ENCODE measurements at places on chromosomes 1 and 21.

- DNase-seq, result no peak
Observed at GRCh38 chr1:221765527-221765926, 23.6 kb upstream of the DUSP10 start.

DNA sequence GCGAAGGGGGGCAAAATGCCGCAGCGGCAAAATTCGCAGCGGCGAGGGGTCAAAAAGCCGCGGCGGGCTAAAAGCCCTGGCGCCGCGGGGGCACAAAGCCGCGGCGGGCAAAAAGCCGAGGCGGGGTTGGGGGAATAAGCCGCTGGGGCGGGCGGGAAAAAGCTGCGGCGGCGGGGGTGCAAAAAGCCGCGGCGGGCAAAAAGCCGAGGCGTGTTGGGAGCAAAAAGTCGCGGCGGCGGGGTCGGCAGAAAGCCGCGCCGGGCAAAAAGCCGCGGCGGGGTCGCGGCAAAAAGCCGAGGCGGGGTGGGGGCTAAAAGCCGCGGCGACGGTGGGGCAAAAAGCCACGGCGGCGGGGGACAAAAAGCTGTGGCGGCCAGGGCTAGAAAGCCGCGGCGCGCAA is 3902.5 kb downstream of the SRGAP2C start:
- DNase-seq, result no peak

- DNase-seq, result no peak
Observed at GRCh38 chr1:32249831-32250525, 1.1 kb upstream of the LCK start.

DNA sequence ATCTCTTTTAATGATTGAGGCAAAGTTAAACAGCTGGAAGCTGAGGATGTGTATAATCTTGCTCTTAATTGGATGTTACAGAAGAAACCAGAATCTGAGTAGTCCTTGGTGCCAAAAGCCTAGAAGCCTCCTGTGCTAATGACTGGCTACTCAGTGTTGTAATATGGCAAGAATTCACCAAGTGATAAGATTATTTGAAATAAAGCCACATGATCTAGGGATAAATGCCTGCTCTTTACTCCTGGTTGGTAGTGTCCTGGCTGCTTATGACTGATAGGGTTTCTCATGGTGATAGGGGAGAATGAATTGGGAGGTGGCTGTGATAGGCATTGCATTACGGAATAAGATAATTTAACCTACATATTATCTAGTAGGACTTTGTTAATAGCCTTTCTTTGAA is 13.6 kb upstream of the MAB21L3 start:
- no peak for DNase-seq

- no peak for DNase-seq
Observed at GRCh38 chr1:233086961-233087881, 136.8 kb downstream of the NTPCR start.

DNA sequence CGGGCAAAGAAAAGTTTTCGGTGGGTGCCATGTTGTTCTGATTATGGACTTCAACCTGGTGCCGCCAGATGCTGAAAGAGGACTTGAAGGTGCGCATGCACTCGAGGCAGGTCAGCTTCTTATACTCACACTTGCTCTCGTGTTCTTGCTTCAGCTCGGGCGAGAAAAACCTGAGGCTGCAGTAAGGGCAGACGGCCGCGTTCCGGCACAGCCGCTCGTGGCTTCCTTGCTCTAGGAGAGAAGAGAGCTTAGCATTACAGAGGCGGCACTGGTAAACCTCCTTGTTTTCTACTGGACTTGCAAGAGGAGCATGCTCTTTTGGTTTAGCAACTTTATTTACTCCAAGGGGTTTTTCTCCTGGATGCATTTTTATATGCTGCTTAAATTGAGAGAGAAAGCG is 18.5 kb downstream of the ZBTB21 start:
- DNase-seq, result no peak

- DNase-seq, result no peak
Observed at GRCh38 chr1:236858165-236858564, 63.1 kb downstream of the MTR start.

DNA sequence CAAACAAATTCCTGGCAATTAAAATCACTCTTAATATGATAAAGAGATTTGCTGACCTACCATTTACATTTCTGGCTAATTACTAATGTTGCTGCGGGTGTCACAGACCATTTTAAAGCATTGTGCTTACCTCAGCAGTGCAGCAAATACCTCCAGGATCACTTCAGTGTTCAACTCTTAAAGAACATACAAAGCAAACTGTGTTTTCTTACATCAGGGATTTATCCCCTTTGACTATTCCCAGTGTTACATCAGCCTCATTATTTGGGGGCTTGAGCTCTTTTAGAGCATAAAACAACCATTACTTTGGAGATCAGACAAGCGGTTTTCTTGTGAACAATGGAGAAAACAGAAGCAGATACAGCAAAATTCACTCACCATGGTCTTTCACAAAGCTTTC is 185.4 kb downstream of the LYPLAL1 start:
- no peak for DNase-seq

DNA sequence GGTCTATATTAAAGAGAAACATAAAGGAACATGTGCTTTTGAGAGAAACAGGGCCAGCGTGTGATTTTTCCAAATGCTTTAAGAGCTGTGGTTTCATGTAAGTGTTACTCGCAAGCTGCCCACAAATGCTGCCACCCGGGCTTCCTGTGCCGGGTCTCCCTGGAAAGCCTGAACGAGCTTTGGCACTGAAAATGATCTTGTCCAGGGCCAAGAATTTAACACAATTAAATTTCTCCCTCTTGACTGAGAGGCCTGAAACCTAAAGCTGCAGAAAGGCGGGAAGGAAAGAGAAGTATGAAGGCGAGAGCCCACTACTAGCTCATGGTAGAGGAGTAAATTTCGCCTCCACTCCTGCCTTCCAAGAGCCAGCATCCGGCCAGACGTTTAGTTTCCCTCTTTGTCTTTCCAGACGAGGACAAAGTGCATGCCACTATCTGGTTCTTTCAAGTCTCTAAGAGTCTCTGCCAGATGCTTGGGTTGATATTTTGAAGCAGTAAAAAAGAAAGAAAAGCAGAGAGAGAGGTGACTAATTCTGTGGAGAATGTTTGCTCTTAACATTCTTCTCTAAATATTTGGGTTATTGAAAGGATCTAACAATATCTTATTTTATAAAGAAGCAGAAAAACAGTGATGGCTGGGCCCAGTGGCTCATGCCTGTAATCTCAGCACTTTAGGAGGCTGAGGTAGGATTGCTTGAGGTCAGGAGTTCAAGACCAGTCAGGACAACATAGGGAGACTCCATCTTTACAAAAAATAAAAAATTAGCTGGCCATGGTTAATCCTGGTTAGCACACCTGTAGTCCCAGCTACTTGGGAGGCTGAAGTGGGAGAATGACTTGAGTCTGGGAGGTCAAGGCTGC is 100.0 kb upstream of the HNRNPU start:
- no peak for DNase-seq

DNA sequence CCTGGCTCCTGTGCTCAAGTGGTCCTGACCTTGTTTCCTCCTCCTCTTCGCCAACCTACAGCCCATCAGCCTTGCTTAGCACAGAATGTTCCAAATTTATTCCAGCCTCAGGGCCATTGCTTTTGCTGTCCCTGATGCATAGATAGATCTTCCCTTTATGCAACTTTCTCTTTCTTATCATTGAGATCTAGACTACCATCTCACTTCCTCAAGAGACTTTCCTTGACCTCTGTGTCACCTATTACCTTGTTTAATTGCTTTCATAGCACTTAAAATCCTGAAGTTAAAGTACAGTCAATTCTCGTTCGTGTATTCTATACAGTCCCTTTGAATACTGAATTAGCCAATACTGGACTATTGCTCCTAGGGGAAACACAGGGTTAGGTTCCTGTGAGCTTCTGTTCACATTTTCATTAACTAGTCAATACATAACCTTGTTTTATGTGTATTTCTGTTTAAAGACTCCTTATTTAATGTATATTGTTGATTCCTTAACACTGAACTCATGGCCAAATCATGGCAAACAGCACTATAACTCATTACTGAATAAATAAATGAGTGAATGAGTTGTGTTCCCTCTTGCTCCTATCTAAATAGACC is 26.2 kb upstream of the MCOLN3 start:
- DNase-seq, result no peak

DNA sequence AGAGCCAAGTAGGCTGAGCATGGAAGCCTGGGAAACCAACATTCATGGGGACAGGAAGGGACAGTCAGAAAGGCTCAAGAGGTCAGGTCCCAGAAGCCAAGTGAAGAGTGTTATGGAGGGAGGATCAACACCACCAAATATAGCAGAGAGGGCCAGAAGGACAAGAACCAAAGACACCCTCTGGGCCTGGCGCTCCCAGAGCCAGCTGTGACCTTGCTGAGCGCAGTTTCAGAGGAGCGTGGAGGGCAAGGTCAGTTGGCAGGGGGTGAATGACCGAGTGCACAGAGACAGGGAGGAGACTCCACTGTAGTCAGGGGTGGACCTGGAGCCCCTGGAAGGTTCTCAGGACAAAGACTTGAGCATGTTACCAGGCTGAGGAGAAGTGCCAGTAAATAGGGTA is 4.4 kb upstream of the ASCL5 start:
- DNase-seq, result no peak

DNA sequence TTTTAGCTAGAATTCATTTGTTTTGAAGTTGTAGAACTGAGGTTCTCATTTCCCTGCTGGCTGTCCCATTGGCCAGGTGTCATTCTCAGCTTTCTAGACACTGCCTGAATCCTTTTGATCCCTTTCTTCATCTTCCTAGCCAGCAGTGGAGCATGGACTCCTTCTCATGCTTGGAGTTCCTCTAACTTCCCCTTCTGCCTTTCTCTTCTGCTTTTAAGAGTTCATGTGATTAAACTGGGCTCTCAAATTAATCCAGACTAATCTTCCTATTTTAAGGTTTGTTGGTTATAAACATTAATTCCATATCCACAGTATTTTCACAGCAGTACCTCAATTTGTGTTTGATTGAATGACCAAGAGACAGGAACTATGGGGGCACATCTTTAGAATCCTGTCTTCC is 52.3 kb downstream of the ADAMTS5 start:
- no peak for DNase-seq

DNA sequence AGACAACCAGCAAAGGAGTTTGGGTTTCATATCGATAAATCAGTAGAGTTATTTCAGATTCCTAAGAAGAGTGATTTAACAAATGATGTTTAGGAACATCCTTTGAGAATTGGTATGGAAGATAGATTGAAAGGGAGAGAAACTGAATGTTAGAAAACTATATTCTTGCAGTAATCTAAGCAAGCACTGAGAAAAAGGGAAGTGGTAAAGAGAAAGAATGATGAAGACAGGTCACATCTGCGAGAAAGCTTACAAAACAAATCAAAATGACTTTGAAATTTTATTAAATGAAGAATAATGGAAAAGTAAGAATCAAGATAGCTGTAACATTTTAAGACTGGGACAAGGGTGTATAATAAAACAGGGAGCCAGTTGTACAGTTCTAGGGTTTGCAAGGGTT is 177.0 kb downstream of the HS2ST1 start:
- DNase-seq, result no peak

DNA sequence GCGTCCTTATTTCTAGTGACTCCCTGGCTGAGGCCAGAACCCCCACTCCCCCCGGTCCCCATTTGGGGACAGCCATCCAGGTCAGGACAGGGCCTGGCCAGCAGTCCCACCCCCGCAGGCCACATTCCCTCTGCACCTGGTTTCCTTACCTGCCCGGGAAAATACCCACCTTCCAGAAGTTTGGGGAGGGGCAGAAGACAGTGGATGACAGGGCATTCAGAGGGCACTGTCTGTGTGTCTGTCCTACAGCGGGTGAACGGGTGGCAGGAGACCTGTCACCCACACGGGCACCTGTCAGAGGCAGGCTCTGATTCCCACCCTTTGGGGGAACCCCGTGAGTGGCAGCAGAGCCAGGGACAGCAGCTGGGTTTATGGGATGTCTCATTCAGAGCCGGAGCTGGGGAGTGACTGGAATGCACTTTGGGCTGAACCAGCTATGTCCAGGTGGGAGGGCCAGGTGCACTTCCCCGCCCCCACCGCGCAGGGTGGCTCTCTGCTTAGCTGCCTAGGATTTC is 2.0 kb downstream of the ARHGEF16 start:
- DNase-seq, result no peak

DNA sequence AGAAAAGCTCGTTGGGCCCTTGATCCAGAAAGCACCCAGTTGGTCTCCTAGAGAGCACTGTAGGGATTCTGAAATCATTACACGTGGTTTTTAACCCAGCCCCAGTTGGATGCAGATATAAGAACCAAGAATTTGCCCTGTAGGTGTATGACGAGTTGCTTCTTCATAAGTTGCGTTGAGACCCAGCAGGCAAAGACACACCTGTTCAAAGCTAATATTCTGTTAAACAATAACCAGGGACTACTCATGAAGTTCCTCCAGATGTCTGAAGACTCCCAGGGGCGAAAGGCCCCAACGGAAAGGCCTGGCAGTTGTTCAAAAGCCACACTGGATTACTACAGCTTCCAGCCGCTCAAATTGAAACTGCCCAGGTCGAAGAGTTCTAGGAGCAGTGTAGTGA is 88.6 kb upstream of the HNRNPU start:
- DNase-seq, result no peak

DNA sequence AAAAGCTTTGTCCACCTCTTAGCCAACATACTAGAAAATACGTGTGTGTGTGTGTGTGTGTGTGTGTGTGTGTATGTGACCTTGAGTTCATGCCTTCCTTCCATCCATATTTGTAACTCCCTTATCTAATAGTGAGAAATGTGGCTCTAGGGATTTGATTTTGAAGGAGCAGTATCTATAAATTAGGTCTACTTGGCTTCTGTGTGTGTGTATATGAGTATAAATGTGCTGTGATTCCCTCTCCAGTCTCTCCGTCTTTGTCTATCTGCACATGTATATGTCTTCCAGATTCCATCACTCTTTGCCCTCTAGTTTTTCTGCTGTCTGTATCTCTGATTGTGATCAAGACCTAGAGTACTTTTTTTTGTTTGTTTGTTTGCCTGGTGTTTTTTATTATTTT is 11.9 kb upstream of the NBL1 start:
- DNase-seq, result no peak

- DNase-seq, result no peak
Observed at GRCh38 chr21:28799926-28800325, 192.8 kb downstream of the LTN1 start.

- DNase-seq, result no peak
Observed at GRCh38 chr21:15743593-15743992, 13.8 kb downstream of the USP25 start.

GRCh38 chr1:56081736-56082135 is 497.6 kb downstream of the PLPP3 start:
- DNase-seq, result no peak

GRCh38 chr1:21541835-21542234 is 32.6 kb downstream of the ALPL start:
- DNase-seq, result no peak

DNA sequence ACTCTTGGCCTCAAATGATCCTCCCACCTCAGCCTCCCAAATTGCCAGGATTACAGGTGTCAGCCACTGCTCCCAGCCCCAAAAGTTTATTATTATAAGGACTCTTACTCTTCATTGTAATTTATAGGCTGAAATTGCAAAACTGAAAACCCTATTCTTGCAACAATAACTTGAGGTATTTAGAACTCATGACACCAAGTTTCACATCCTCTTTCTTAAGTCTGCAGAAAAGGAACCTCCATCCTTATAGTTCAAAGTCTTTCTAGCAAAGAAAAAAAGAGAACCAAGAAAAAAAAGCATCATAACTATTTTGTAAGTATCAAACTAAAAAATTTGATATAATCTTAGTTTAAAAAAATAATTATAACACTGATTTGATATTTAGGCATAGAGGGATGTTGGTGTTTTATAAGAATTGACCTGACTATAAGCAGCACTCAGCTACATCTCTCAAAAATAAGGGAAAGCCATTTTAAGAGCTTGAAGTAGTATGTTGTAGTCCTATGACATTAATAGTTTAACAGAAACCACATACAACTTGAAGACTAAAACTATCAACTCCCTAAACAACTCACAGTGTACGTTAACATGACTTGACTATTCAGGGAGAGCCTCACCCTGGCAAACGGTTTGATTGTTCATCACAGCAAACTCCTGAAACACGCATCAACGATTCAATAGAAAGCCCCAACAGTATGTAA is 122.4 kb downstream of the AKT3 start:
- DNase-seq, result peak; percentile 97

Data from SIG-M5 (cell line).